ENCODE measurements at places on chromosomes 4 and X. TPM values are rescaled to one million over a fixed set of nuclear protein-coding genes. Genes with fewer than 3 reads are reported as not detected.

The CT47B1 gene
- total RNA-seq: not detected

The PABPC1L2A gene
- not detected for total RNA-seq

The PNMA3 gene
- 0.98 TPM for total RNA-seq

The GAGE12E gene
- not detected for total RNA-seq

The ATOH1 gene
- not detected for total RNA-seq

The P2RY4 gene
- not detected for total RNA-seq

The ARHGEF9 gene
- 15.0 TPM for total RNA-seq

The RHOXF2B gene
- total RNA-seq: not detected

The CCNB3 gene
- total RNA-seq: 0.79 TPM

The TXK gene
- total RNA-seq: 28.6 TPM

The RAB41 gene
- not detected for total RNA-seq

The RAB40A gene
- 0.07 TPM for total RNA-seq

The ENPP6 gene
- not detected for total RNA-seq

The SLC2A9 gene
- total RNA-seq: 0.86 TPM

The MXRA5 gene
- total RNA-seq: not detected

The ZAR1 gene
- not detected for total RNA-seq

The NSG1 gene
- total RNA-seq: 1.9 TPM

The PLS3 gene
- total RNA-seq: 1.3 TPM

The MAGEA6 gene
- not detected for total RNA-seq

The RRH gene
- total RNA-seq: not detected

The HSPA4L gene
- total RNA-seq: 2.8 TPM

The SGMS2 gene
- total RNA-seq: not detected

The SLC7A11 gene
- total RNA-seq: 3.2 TPM

The POU4F2 gene
- not detected for total RNA-seq

The GLOD5 gene
- not detected for total RNA-seq

The VSIG4 gene
- total RNA-seq: not detected

The ADAM29 gene
- total RNA-seq: not detected

The FGF13 gene
- total RNA-seq: not detected

The HMX1 gene
- not detected for total RNA-seq

The GYPA gene
- not detected for total RNA-seq

The MORC4 gene
- total RNA-seq: 11.7 TPM

The CXorf49 gene
- not detected for total RNA-seq

The NDNF gene
- total RNA-seq: not detected

The TRIM61 gene
- total RNA-seq: 0.67 TPM

The HPSE gene
- total RNA-seq: 16.1 TPM

The TKTL1 gene
- total RNA-seq: not detected

The SLC9A6 gene
- total RNA-seq: 9.7 TPM

All from activated naive CD4-positive, alpha-beta T cell treated with anti-CD3 and anti-CD28 coated beads for 36 hours (primary cell).